ENCODE measurements at places on chromosomes 16 and 17.

GRCh38 chr16:55508941-55509931, at the start of gene LPCAT2:
Gene LPCAT2 (plus strand): TSS chr16:55509072. CDS start chr16:55509182, 110 bp downstream.
- DNase-seq = peak; percentile 17

DNA sequence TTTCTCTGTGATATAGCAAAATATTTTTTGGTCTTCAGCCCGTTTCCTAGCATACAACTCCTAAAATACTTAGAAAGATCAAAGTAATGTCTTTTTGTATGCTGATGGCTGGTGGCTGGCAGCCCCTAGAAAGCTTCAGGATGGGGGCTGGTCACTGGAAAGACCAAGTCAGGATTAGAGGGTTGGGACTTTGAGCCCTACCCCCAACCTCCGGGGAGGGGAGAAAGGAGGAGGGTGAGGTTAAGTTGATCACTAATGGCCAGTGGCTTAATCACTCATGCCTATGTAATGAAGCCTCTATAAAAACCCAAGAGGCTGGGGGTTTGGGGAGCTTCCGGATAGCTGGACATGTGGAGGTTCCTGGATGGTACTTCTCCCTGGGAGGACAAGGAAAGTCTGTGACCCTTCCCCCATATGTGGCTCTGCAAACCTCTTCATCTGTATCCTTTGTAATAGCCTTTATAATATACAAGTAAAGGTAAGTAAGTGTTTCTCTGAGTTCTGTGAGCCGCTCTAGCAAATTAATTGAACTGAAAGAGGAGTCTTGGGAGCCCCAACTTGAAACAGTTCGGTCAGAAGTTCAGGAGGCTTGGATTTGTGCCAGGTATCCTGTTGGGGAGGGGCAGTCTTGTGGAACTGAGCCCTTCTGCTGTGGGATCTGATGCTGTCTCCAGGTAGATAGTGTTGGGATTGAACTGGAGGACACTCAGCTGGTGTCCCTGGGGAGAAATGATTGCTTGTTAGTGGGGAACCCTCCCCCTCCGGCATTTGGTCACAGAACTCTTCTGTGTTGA, 3.5 kb downstream of the SLC7A6 start:
- peak; percentile 63 for DNase-seq

GRCh38 chr17:8004899-8005298, 2.5 kb downstream of the GUCY2D start:
- DNase-seq = no peak

DNA sequence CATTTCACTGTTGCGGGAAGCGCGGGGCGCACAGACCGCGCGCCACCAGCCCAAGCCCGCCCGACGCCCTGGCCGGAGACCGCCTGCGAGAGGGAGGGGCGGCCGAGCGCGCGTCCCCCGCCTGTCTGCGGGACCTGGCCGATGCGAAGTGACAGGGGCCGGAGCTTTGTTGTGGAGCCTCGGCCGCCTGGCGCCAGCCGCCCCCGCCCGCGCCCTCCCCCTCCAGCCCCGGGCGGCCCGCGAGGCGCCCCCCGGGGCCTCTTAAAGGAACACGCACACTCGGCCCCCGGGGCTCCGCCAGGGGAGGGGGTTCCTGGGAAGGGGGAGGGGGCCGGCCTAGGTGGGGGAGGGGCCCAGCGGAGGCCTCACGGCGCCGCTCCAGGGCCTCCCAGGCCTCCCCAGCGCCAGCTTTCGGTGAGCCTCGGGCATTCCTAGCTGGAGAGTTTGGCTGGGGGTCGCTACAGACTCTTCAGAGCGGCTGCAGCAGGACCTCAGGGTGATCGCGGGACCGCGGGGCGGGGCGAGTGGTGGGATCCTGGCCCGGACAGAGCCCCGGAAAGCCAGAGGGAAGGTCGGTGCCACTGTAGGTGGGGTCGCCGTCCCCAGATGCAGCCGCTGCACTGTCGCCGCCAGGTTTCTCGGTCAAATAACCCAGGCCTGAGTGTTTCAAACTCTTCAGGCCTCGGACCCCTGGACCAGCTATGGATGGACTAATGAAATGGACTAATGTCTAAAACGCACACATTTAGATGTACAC, 2.4 kb upstream of the TBX2 start:
- peak; percentile 77 for DNase-seq

DNA sequence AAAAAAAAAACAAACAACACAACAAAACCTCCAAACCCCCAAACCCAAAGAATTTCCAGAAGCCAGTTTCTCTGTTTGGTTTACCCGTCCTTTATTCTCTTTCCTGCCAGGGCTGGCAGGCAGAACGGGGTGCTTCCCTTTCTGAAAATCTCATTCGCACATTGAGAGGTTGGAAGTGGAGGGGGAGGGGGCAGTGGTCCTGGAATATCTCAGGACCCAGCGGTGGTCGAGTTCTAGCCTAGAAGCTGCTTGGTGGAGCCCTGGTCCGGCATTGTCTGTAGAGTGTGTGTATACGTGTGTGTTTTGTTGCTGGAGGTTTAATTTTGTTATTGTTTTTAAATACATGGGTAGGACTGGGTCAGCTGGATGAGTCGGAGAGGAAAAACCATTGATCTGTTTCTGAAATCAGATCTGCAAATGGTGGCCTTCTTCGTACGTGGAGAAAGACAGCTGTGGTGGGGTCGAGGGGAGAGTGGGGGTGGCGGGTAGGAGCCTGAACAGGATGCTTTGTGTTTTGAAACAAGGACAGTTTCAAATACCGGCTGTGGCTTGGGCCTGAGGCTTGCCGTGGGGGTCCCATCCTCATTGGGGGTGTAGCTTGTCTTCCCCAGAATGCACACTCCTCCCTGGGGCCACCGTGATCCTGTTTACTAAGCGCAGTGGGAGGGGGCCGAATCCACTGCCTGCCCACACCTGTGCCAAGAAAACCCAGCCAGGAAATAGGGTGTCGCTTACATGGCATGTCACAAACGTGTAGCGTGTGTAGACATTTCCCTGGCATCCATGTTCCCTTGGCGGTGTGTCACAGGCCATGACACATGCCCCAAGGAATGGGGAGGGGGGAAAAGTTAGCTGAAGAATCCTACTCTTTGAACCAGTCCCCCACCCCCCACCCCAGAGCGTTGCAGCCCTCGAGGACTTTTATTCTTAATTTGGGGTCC, 1.6 kb downstream of the CMIP start:
- DNase-seq = peak; percentile 74

Measured in NCI-H69 (cell line).